GM18507 (cell line): ENCODE measurements at places on chromosomes 2 and 18.

DNA sequence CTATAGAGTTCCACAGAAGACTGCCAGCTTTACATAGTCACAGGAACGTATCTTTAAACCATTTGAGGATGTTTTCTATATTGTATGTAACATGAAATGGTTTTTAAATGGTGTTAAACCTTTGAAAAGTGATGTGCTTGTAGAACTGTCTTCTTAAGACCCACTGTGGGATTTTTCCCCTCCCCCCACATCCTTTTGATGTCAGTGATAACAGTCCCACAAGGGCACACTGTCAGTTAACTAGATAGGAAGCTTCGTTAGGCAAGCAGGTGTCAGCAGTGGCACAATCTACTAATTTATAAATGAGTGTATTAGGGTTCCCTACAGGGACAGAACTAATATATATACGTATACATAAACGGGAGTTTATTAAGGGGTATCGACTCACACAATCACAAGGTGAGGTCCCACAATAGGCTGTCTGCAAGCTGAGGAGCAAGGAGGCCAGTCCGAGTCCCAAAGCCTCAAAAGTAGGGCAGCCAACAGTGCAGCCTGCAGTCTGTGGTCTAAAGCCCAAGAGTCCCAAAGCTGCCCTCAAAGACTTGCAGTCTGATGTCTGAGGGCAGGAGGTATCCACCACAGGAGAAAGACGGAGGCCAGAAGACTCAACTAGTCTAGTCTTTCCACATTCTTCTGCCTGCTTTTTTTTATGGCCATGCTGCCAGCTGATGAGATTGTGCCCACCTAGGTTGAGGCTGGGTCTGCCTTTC, 23.8 kb upstream of the HNRNPLL start:
- DNase-seq = no peak

GRCh38 chr2:200225951-200226350, 80.5 kb upstream of the SPATS2L start:
- no peak for DNase-seq

DNA sequence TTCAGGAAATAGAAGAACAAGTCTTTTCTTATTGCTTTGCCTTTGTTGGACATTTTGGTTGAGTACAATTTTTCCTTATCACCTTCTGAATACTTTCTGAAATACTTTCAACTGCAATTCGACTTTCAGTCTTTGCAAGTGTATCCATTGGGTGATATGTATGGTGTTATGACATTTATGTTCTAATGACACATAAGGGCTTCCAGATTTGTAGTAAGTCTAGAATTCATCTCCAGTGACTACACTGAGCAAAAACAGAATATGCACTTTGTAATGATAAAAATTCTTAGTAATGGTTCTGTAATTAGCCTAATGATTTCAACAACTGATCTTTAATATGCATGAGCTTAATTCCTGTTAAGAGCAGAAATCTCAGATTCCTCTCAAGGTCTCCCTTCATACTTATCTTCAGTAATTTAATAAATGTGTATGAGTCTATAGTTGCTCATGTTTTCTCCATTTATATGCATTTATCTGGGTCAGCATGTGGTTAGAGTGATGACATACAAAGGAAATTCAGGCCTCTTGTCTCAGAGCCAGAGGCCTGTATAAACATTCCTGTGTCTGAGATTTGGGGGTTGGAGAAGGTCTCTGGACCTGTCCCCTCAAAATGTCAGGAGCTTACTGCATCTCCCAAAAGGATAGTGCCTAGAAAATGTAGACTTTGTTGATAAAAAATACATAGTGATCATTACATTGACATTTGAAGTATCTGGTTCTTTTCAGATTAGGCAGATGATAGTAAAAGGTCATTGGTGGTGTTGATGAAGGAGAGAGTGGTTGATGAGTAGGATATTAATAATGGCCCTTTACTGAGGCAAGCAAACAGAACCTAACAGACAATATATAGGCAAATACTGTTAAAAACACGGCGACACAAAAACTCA, 114.9 kb downstream of the QPCT start:
- no peak for DNase-seq

DNA sequence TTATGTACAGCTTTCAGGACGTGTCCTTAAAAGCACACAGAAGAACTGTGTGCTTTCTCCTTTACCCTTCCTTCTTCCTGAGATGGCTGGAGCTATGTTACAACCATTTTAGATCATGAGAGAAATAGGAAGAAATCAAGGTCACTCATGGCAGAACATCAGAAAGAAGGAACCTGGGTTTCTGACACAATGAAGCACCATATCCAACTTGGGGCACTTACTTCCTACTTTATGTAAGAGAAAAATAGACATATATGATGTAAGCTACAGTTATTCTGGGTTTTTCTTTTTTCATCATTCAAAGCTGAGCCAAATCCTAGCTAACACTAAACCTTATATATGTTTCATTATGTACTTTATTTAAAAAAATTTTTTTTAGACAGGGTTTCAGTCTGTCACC, 79.5 kb downstream of the FAM161A start:
- no peak for DNase-seq

DNA sequence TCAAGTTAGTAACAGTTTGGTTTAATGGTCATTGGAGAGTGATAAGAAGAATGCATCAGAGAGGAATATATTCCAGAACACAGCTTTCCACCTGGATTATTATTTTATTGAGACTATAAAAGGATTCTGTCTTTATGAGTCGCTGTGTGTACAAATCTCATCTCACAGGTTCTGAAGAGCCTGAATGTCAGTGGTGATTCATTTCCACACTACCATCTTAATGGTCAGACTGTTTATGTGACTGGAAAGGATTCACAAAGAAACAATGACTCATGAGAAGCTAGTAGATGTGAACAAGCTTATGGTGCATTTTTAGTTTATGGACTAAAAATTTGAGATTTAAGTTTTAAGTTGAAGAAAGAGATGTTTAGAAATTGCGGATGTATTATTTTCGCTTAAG, 685.4 kb upstream of the NRXN1 start:
- no peak for DNase-seq

DNA sequence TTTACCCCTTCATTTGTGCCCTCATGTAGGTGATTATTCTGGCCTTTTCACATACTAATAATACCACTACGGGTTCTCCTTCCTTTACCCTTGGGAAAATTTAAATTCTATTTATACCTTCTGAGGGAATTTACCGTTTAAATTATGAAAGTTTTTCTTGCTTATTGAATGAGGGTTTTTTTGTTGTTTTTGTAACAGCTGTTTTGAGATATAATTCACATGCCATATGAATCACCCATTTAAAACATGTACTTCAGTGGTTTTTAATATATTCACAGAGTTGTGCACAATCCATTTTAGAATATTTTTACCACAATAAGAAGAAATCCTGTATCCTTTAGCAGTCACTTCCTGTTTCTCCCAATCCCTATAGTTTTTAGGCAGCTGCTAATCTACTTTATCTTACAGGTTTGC, 54.7 kb downstream of the EML4 start:
- no peak for DNase-seq
